Psoas muscle (tissue), 8 donors: ENCODE measurements at places on chromosomes 2 and 18. TPM values are rescaled to one million over a fixed set of nuclear protein-coding genes. Genes with fewer than 3 reads are reported as not detected.

Gene DNMT3A
- 26.2 TPM for total RNA-seq

DNA sequence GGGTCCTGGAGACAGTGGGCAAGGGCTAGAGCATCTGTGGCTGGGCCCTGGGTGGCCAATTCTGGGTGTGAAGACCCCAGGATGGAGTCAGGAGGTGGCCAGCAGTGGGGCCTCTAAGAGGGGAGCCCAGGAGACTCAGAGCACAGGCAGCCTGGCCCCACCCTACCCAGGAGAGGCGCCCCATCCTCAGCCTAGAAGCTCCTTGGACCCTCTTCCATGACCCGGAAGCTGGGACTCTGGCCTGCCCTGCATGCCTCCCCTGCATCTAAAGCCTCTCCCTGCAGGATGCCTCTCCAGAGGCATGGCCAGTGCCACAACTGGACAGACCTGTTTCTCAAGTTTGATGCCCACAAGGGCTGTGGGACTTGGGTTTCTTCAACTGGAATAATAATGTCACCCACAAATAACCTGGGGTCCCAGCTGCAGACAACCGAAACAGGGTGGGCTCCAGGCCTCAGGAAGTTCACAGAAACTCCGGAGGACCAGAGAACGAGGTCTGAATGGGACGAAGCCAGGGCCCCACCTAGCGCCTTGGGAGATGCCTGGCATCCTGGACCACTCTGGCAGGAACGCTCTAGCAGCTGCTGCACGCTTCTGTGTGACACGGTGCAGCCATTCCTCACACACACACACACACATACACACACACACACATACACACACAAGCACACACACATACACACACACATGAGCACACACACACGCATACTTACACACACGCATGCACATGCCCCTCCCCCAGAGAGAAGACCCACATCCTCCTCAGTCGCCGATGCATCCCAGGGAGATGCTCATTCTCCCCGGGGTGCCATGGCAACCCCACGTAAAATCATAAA lies 16.4 kb downstream of the KCNIP3 start:
- H3K27me3 ChIP-seq = no peaks in the 10 kb centered on the region
- DNase-seq = no peak
- no peak overlapping the region for H3K4me3 ChIP-seq
- H3K4me1 ChIP-seq = no peaks in the 10 kb centered on the region
- H3K27ac ChIP-seq = no peak overlapping the region
- no peaks in the 10 kb centered on the region for H3K36me3 ChIP-seq

DNA sequence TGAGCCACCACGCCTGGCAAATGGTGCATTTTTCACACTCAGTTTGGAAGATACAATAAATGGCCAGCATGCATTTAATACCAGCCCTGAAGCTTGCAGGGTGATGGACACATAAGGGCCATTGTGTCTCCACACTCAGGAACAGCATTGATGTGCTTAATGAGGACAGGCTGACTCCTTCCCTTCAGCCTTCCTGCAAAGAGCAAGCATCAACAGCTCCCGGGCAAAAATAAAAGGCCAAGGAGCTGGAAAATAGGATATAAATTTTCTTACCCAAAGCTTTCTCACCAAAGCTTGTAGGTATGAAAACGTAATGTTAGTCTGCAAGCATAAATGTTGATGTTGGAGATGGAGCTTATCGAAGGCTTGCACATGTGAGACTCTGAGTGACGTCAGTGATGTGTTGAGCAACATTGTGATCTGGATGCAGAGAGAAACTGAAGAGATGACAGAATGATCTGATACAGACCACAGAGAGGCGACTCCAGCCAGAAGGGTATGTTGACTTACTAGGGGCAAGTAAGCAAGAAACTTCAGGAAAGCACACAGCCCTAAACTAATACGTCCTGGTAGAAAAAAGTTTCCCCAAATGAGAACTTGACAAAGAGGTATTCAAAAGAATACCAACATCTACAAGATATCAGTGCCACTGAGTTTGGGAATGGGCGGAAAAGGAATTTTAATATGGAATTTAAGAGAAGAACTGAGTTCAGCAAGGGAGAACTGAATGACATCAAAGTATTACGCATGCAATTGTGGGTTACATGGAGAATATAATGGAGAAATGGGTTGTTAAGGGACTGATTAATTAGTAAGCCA lies 256.5 kb downstream of the TGIF1 start:
- no peaks in the 10 kb centered on the region for H3K36me3 ChIP-seq
- no peak overlapping the region for H3K27ac ChIP-seq
- H3K27me3 ChIP-seq = no peaks in the 10 kb centered on the region
- H3K4me3 ChIP-seq = no peak overlapping the region

Gene SIX3
- total RNA-seq = not detected

GRCh38 chr2:180938451-180938850 lies 42.0 kb upstream of the UBE2E3 start:
- no peak for DNase-seq
- no peaks in the 10 kb centered on the region for H3K36me3 ChIP-seq
- H3K27me3 ChIP-seq = no peaks in the 10 kb centered on the region
- H3K27ac ChIP-seq = no peak overlapping the region
- H3K4me3 ChIP-seq = no peak overlapping the region
- no peaks in the 10 kb centered on the region for H3K4me1 ChIP-seq

DNA sequence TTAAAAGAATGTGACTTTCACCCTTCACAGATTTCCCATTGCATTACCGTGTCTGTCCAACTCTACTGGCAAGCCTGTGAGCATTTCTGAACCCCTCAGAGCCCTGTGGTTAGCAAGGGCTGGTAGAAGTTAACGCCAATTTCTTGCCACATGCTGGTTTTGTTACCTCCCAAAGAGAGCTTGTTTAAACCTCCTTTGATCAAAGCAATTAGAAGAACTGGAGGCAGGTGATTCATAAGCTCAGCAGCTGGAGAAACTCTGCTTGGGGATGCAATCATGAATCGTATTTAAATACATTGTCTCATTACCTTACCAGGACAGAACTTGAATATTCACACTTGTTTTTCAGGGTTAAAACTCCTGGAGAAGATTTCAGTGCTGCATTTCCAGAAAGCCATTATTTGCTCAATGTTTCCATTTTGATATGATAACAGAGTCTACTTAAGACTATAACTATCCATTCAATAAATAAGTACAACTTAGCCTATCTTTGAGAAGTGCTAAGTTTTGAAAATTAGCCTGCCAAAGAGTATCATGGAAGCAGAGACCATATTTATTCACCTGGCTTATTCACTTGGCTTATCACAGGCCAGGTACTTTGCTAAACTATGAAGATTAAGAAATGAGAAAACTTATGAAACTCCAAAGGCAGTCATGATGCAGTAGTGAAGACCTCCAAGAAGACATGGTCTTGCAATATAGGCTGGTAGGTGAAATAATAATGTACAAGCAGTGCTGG lies 292.8 kb downstream of the INSIG2 start:
- no peaks in the 10 kb centered on the region for H3K36me3 ChIP-seq
- no peak overlapping the region for H3K27ac ChIP-seq
- DNase-seq = no peak
- H3K4me3 ChIP-seq = no peak overlapping the region
- no peaks in the 10 kb centered on the region for H3K4me1 ChIP-seq
- no peaks in the 10 kb centered on the region for H3K27me3 ChIP-seq

- no peaks in the 10 kb centered on the region for H3K27me3 ChIP-seq
- no peak for DNase-seq
- no peak overlapping the region for H3K27ac ChIP-seq
- no peaks in the 10 kb centered on the region for H3K4me1 ChIP-seq
Observed at GRCh38 chr18:68270017-68270416, 444.9 kb downstream of the TMX3 start.

Gene CACNB4
- 0.21 TPM for total RNA-seq

- no peaks in the 10 kb centered on the region for H3K4me1 ChIP-seq
- DNase-seq = no peak
- H3K27me3 ChIP-seq = no peaks in the 10 kb centered on the region
- no peak overlapping the region for H3K27ac ChIP-seq
- H3K4me3 ChIP-seq = no peak overlapping the region
Observed at GRCh38 chr2:8502316-8502715, 179.5 kb upstream of the ID2 start.

DNA sequence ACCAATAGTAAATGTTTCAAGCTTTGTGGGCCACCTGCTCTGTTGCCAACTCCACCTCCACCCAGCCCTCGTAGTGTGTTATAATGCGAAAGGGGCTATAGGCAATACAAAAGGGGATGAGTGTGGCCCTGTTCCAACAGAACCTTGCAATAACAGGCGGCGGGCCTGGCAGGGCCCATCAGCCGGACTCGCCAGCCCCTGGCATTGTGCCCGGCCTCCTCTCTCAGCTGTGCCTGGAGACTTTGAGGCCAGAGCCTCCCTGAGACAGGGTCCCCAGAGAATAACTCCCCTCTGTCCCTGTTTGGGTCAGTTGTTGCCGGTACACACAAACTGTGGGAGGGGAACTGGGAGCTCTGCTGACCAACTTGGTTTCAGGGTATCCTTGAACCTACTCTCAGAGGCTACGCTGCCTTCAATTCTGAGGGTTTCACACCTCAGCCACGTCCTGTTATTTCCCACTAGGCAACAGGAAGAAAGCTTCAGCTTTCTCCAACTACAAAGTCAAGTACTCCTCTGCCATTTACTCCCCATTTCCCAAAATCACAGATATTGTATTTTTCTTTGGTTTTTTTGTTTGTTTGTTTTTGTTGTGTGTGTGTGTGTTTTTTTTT lies 58.0 kb upstream of the ZNF236 start:
- no peak for DNase-seq
- H3K27me3 ChIP-seq = no peaks in the 10 kb centered on the region
- H3K4me1 ChIP-seq = no peaks in the 10 kb centered on the region
- no peak overlapping the region for H3K4me3 ChIP-seq
- no peaks in the 10 kb centered on the region for H3K36me3 ChIP-seq

Gene MORN2
- 11.5 TPM for total RNA-seq

- no peaks in the 10 kb centered on the region for H3K4me1 ChIP-seq
- no peak overlapping the region for H3K27ac ChIP-seq
- H3K4me3 ChIP-seq = no peak overlapping the region
- H3K36me3 ChIP-seq = no peaks in the 10 kb centered on the region
Observed at GRCh38 chr18:50679056-50679455, 119.2 kb downstream of the MAPK4 start.

Gene LRRFIP1
- 94.5 TPM for total RNA-seq

GRCh38 chr2:144424559-144425240 lies 95.2 kb downstream of the ZEB2 start:
- peaks cover 41% of the 10 kb centered on the region for H3K36me3 ChIP-seq
- no peaks in the 10 kb centered on the region for H3K27me3 ChIP-seq
- peaks cover 18% of the 10 kb centered on the region for H3K4me1 ChIP-seq
- DNase-seq = no peak
- peak overlapping the region; percentile 0 for H3K27ac ChIP-seq

DNA sequence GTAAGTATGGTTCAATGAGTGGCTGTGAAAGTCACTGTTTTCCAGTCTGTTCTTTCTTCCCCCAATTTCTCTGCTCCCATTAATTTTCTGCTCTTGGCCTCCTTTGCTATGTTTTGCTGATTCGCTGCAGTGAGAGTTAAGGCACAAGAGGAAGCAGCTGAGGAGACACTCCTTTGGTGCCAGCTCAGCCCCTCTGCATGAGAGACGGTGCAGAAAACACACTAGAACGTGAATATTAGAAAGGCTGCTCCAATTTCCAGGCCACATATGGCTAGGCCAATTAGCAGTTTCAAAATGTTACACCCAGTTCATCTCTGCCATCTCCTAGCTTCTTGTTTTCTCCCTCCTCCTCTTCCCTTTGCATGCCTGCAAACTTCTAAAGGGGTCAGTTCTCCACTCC lies 38.9 kb downstream of the AKAIN1 start:
- no peak overlapping the region for H3K27ac ChIP-seq
- H3K27me3 ChIP-seq = no peaks in the 10 kb centered on the region
- no peaks in the 10 kb centered on the region for H3K36me3 ChIP-seq
- H3K4me1 ChIP-seq = no peaks in the 10 kb centered on the region

GRCh38 chr18:56326336-56327072 lies 311.9 kb downstream of the TXNL1 start:
- no peaks in the 10 kb centered on the region for H3K36me3 ChIP-seq
- no peak overlapping the region for H3K4me3 ChIP-seq
- DNase-seq = no peak
- H3K27ac ChIP-seq = no peak overlapping the region
- no peaks in the 10 kb centered on the region for H3K27me3 ChIP-seq

DNA sequence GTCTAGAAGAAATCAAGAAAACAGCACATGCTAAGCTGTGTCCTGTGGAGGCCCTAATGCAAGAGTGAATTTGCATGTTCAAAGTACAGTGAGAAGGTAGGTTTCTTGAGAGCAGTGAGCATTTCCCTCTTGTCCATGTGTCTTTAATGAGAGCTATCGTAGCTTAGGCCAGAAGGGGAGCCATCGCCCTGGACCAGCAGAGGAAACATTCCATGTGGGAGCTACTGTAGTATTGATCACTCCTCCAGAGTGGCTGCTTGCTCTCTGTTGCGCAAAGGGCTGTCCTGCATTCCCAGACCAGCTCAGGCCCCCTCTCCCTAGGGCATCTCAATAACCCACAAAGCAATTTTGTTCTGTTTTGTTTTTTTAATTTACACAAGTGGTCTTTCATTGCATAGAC lies 950.1 kb downstream of the CNTNAP5 start:
- H3K27me3 ChIP-seq = no peaks in the 10 kb centered on the region
- no peak overlapping the region for H3K4me3 ChIP-seq
- H3K36me3 ChIP-seq = no peaks in the 10 kb centered on the region
- no peak overlapping the region for H3K27ac ChIP-seq

DNA sequence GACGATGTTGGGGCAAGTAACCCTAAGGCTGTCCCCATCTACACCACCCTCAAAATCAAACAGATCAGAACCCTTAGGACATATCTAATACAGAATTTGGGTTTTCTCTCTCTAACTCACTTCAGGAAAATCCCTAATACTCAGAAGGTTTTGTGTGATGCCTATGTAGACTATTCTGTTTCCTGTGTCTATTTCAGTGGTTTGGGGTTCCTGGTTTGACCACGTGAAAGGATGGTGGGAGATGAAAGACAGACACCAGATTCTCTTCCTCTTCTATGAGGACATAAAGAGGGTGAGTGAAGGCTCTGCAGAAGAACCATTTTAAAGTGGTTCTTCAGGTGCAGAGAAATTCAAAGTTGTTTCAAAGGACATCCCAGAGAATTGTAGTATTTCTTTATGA lies 16.3 kb downstream of the SULT1C2 start:
- no peak for DNase-seq
- H3K4me1 ChIP-seq = no peaks in the 10 kb centered on the region
- no peaks in the 10 kb centered on the region for H3K27me3 ChIP-seq
- no peak overlapping the region for H3K4me3 ChIP-seq

DNA sequence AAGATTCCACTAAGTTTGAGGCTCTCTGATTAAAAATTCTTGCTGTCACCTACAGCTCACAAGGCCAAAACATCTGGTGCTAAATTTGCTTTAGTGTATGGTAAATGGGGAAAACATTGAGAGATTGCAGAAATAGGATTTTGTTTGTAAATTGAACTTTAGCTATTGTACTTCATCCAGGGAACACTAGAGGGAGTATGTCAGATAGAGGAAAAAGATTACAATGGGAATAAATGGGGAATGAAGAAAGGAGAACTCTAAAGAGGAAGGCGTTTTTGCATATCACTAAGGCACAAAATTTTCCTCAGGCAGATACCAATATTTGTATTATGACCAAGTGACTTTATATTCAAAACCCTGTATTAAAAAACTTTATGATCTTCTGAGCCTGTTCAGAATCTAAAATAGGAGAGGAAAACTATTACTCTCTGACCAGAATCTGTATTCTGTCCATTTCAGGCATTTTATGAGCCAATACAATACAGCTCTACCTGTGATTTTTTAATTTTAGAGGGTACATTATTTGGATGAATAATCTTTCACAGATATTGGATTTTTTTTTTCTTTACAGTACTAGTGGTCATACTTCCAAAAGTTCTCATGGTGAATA lies 52.3 kb upstream of the ITGB6 start:
- H3K27ac ChIP-seq = peak overlapping the region; percentile 85
- H3K4me1 ChIP-seq = peaks cover 39% of the 10 kb centered on the region

GRCh38 chr2:28991021-28991420 lies 9.9 kb downstream of the TOGARAM2 start:
- no peak overlapping the region for H3K27ac ChIP-seq
- H3K27me3 ChIP-seq = no peaks in the 10 kb centered on the region
- DNase-seq = peak; percentile 71
- no peaks in the 10 kb centered on the region for H3K36me3 ChIP-seq

Gene HOXD13
- total RNA-seq = not detected

Gene IGFBP5
- 341 TPM for total RNA-seq

Gene GRB14
- 2.7 TPM for total RNA-seq
